Caki2 (cell line): ENCODE measurements at places on chromosomes 5 and 9. TPM values are rescaled to one million over a fixed set of nuclear protein-coding genes. Genes with fewer than 3 reads are reported as not detected.

GRCh38 chr5:52181403-52181802, 606.3 kb upstream of the ITGA1 start:
- no peak for DNase-seq

DNA sequence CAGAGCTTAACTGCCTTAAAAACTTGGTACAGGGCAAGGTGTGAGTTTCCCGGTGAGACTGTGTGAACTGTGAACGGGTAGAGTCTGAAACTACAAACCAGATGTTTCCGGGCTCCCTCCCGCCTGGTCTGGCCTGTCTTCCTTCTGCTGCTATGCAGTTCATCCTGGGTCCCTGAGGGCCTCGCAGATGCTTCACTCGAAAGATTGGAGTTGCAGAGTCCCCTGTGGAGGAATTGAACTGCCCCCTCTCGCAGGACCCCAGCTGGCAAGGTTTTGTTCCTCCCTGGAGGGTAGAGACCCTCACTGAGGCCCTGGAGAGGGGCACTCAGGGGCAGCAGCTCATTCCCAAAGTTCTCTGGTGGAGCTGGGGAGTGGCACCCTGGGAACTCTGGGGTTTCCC, 533 bp downstream of the DCANP1 start:
- DNase-seq: no peak

DNA sequence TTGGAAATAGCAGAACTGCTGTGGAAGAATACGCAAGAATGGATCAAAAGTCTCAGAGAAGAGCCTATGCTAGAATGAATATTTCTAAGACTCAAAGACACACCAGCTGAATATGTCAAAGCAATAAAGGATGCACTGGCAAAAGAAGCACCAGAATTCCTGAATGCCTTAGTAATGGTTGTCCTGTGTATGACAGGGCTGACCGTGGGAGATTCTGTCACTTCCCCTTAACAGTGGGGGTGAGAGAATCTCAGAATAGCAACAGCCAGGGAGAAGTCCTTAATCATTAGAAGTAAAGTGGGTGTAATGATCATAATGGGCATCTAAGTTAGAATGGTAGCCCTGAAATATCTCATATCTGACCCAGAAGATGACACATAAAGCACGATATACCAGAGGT, 14.6 kb upstream of the PRR16 start:
- no peak for DNase-seq

GRCh38 chr5:1526681-1527131, 2.9 kb upstream of the LPCAT1 start:
- DNase-seq: no peak

DNA sequence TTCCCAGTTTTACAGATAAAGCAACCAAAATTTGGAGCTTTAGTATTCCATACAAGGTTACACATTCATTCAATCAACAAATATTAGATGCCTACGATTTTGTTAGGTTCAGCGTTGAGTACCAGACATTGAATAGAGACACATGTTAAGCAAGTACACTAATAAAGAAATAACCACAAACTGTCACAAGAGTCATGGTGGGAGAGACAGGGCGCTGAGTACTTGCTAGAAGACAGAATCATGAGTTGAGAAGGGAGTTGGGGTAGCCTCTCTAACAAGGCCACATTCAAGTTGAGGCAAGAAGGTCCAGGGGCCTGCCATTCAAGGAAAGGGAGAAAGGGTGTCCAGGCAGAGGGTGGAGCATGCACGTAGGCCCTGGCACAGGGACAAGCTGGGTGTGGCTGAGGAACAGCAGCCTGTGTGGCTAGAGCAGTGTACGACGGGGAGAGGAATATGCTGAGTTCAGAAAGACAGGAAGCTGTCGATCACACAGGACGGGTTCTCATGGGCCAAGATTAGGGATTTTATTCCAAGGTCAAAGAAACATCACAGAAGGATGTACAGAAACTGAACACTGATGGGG, 17.0 kb downstream of the CDK5RAP2 start:
- no peak for DNase-seq

DNA sequence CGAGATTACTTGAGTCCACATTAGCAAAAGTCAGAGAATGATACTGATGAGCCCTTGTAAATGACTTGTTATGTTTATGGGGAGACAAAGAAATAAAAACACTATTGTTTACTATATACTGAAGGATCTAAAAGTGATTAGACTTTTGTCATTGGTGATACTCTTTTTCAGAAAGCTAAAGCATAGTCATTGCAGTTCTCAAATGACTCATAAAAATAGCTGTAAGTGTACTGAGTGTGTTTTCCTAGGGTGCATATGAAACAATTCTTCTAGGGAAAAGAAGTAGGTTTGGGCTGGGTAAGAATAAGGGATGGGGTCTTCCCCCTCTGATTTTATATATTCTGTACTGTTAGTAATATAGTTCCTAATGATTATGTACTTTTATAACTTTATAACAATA, 32.6 kb downstream of the WDR36 start:
- no peak for DNase-seq

DNA sequence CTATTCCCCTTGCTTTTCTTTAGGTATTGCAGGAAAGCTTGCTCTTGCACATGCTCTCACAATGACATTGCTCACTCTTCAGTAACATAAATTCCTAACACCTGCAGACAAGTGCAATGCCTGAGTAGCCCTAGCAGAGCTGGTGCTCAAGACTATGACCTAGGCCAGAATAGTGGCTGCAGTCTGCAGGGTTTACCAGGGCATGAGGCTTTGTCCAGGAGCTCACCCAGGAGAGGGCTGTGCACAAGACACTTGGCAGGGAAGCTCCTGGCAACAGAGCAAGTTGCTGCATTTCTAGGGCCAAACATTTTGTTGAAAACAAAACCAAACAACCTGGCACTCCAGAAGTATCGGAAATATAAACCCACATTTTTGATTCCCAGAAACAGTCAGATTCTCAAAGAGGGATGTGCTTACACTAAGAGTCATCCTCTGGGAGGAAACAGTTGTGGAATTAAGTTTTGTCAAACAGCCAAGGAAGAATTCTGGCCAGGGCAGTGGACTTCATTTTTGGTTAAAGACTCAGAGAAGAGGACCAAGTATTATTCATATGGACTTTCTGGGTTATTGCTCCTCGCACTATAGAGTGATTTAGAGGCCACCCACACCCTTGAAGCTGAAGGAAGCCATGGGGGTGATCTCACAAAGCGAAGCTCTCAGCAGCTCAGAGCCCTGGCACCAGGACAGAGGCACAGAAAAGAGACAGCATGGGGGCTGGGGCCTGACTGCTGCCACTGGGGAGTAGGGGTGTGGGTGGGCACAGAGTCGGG, 44.9 kb downstream of the MACROH2A1 start:
- DNase-seq: no peak

DNA sequence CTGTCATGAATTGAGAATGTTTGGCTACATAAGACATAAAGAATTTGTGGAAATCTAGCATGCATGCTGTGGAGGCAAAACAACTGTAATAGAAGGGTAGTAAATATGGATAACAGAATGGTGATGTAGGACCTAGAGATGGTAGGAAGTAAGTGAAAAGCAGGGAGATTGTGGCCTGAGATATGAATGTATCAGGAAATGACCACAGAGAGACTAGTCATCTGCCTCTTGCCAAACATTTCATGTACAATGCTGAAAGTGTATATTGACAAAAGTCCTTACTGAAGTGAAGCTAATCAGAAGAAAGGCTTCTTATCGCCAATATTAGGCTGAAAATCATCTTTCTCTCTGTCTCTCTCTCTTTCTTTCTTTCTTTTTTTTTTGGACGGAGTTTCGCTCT, 873.1 kb upstream of the CTNND2 start:
- no peak for DNase-seq

GRCh38 chr9:5884191-5884590, 6.5 kb upstream of the MLANA start:
- no peak for DNase-seq

- DNase-seq: no peak
Measured at GRCh38 chr9:88829276-88829675, 162.0 kb upstream of the S1PR3 start.

GRCh38 chr5:90983148-90983547, 400.0 kb downstream of the ARRDC3 start:
- peak; percentile 86 for DNase-seq

- no peak for DNase-seq
Measured at GRCh38 chr5:125401724-125402622, 655.5 kb upstream of the ZNF608 start.

DNA sequence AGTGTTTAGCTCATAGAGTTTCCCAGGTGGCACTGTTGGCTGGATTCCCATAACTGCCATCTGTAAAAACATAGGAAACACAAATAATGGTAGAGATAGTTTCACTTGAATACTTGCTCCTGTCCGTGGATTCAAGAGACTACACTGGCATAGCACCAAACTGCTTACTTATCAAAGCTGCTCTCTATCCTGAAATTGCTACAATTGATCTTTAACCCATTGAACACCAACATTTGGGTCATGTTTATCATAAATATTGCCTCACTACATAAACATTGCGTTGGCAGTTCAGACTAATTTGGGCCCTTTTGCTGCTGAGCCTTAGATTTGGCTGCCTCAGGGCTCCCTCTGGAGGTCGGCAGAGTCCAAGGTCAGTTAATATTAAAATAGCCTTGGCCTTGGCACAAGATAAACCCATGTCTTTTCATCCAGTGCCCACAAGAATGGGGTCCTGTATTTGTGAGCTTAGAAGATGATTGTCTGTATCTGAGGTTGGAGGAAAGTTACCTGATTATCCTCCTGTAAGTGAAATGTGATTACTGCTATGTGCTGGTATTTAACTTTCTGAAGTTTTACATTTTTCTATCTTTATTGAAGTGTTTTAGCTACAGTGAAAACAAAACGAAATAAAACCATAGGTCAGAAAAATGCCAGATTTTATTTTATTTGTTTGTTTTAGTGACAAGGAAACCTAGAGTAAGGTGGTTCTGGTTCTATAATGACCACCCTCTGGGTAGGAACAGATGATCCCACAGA, 4.0 kb upstream of the RANBP3L start:
- DNase-seq: peak; percentile 28

GRCh38 chr5:103469288-103470040, 93.1 kb downstream of the NUDT12 start:
- no peak for DNase-seq

DNA sequence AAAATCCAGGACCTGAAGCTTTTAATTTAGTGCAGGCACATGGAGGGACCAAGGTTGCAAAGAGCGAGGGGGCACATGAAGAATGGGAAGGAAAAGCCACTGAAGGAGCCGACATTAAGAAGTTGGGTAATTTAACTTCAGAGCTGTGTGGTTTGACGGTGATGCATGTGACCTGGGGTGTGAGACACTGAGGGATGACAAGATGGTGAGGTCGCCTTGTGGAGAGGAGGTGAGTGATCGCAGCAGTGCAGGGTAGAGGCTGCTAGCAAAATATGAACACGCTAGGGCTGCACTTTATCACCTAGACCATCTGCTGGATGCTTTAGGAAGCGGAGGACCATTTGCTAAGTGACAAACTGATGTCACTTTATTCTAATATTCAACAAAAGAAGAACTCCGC, 339.0 kb upstream of the KIF2A start:
- DNase-seq: no peak

DNA sequence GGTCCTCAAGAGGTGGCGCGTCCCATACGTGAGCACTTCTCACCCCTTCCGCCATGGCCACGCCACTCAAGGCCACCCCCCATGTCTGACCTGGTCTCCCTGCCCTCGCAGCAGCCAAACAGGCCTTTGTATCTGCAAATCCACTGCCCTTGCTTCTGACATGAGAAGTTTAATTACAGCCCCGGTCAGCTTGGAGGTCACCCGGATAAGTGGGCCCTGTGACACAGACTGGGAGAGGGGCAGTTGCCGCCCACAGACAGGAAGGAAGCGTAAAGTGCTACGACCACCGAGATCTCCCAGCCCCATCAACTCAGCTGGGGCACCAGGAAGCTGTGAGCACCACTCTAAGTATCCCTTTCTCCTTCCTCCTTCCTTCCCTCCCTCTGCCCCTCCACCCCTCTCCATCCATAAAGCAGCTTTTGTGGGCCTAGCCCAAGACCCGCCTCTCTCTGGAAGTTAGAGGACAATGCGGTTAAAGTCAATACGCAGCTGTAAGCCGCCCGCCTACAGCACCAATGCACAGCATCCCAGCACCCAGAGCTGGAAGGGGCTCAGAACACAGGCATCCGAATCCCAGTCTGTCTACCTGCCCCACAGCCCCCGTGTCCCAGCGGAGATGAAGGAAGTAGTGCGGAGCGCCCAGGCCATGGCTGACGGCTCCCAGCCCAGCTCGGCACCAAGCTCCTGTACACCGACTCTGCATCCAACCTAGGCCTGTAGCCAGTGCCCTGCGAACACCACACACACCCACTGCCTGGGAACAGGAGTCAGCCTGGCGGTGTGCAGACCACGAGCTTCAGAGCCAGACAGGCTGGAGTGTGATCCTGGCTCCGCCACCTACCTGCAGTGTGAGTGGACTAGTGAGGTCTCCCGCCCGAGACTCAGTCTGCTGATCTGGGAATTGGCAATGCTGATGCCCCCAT, 44.8 kb upstream of the RNF130 start:
- DNase-seq: no peak

DNA sequence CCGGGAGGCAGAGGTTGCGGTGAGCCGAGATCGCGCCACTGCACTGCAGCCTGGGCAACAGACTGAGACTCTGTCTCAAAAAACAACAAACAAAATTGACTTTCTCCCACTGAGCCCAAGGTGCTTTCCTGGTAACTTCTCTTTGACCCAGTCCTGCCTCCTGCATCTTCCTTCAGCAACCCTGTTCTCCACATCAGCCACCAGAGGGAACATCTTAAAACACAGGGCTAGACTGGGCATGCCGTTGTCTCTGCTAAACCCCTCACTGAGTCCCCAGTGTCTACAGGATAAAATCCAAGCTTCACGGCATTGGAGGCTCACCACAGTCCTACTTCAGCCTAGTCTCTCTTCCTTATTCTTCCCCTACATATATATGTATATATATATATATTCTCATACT, 39.8 kb upstream of the KCNMB1 start:
- no peak for DNase-seq

DNA sequence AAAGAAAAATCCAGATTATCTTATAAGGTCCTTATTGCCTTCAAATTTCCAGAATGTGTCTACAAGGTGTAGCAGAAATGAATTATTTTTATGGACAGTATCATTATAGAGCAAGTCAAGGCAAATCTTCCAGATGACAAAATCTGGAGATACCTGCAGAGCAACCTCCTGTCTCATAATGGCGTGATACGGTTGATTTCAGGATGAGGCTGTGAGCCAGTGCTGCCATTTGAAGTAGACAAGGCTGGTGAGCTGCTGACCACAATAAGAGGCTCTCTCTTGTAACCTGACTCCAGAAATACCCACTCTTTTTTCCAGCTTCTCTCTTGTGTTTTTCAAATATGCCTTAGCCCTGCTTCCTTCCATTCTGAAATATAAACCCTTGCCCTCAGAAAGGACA, 108.2 kb downstream of the HTR1A start:
- no peak for DNase-seq

DNA sequence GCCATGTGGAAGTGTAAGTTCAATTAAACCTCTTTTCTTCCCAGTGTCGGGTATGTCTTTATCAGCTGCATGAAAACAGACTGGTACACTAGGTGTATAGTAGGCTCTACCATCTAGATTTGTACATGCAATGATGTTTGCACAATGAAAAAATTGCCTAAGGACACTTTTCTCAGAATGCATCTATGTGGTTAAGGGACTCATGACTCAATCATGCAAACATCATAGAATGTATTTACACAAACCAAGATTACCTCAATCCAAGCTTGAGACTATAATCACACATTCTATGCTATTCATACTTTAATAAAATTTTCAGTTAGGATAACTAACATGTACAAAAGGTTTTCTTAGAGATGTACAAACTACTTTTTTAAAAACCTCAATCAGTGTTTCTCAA, 1164.5 kb downstream of the CDH12 start:
- no peak for DNase-seq

The COL5A1 gene
- 21.3 and 30.8 TPM in 2 replicates for total RNA-seq

The PCDHGC4 gene
- not detected in 2 replicates for total RNA-seq

The PCDHGA4 gene
- total RNA-seq: not detected in 2 replicates

The BNC2 gene
- 0.12 and 1.3 TPM in 2 replicates for total RNA-seq

The WWC1 gene
- total RNA-seq: 98.5 and 102 TPM in 2 replicates

The FBP2 gene
- total RNA-seq: not detected in 2 replicates
